Lung (tissue), 17 donors: ENCODE measurements at places on chromosomes 7 and 10. TPM values are rescaled to one million over a fixed set of nuclear protein-coding genes. Genes with fewer than 3 reads are reported as not detected.

- peaks cover 4% of the 10 kb centered on the region for H3K4me1 ChIP-seq
- no peaks in the 10 kb centered on the region for H3K27me3 ChIP-seq
- no peak overlapping the region for H3K4me3 ChIP-seq
Observed at GRCh38 chr10:73877533-73878160, 3.3 kb upstream of the CAMK2G start.

Gene UTF1
- total RNA-seq, result not detected

- H3K36me3 ChIP-seq, result no peaks in the 10 kb centered on the region
- peak; percentile 83 for DNase-seq
- peaks cover 2% of the 10 kb centered on the region for H3K4me1 ChIP-seq
- no peaks in the 10 kb centered on the region for H3K27me3 ChIP-seq
Observed at GRCh38 chr10:24360282-24361127, 151.6 kb downstream of the KIAA1217 start.

DNA sequence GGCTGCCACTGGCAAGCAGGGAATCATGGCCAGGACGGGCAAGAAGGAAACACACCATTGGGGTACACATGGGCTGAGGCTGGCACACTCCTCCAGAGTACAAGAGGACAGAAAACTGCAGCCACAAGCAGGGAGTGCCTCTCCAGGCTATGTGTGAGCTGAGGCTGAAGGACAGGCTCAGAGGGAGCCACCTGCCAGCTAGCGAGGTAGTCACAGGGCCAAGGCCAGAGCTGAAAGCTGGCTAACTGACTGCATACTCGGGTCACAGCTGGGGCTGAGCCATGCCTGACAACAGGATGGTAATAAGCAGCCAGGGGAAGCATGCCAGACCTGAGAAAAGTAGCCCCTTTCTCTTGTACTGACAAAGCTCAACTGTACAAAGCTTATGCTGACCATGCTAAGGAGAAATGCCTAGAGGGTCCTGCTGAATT is 52.0 kb downstream of the KIF5B start:
- no peaks in the 10 kb centered on the region for H3K27me3 ChIP-seq
- no peaks in the 10 kb centered on the region for H3K4me1 ChIP-seq
- H3K27ac ChIP-seq, result no peak overlapping the region

Gene PROSER2
- 8.2 TPM for total RNA-seq

Gene CADPS2
- total RNA-seq, result 37.9 TPM
